ENCODE measurements at places on chromosomes 4 and X. TPM values are rescaled to one million over a fixed set of nuclear protein-coding genes. Genes with fewer than 3 reads are reported as not detected.

- DNase-seq, result no peak
Observed at GRCh38 chr4:173398220-173398619, 696 bp downstream of the SCRG1 start.

ADH7 gene
- total RNA-seq, result not detected

- no peak for DNase-seq
Observed at GRCh38 chrX:23786268-23786815, 3.4 kb downstream of the SAT1 start.

GRCh38 chrX:132294776-132295495, 75.7 kb upstream of the RAP2C start:
- DNase-seq, result no peak

DNA sequence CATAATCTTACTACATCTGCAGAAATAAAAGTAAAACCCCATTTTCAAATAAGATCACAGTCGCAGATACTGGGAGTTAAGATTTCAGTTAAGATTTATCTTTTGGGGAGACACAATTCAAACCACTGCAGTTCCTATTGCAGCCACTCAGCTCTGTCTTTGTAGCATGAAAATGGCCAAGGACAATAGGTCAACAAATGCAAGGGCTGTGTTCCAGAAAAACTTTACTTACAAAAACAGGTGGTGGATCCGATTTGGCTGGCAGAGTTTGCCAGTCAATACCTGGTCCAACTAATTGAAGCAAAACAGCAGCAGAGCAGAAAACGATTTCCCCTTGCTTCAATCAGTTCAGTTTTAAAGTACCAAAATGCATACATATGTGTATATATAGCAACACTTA, 77.4 kb downstream of the TENM3 start:
- DNase-seq, result no peak

BEX5 gene
- 3.0 TPM for total RNA-seq

CT83 gene
- total RNA-seq, result not detected

GRCh38 chr4:86152454-86152853, 207.4 kb downstream of the MAPK10 start:
- DNase-seq, result no peak

ZBTB49 gene
- 8.4 TPM for total RNA-seq

DNA sequence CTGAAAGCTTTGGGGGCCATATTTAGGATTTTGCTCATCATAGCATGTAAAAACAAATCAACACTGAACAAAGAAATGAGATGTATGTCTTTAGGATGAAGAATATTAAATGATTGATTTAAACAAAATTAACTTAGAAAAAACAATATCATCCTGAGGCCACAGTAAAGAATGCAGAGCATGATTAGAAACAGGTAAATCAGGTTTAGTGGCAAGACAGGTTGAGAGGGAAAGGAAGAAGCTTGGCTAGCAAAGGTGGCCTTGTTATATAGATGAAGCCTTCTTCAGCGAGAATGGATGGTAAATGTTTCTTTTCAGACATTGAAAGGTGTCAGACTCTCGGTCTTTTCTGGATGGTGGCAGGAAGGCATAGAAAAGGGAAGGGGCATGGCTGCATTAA, 11.9 kb upstream of the MAGEB16 start:
- DNase-seq, result no peak

GRCh38 chrX:45009371-45010000, 136.5 kb downstream of the KDM6A start:
- no peak for DNase-seq

CACNA1F gene
- 0.14 TPM for total RNA-seq

- no peak for DNase-seq
Observed at GRCh38 chrX:101223226-101223625, 3.6 kb downstream of the DRP2 start.

- DNase-seq, result no peak
Observed at GRCh38 chrX:112738347-112739033, 58.8 kb upstream of the LHFPL1 start.

GRCh38 chrX:259692-260355, 21.4 kb upstream of the PLCXD1 start:
- no peak for DNase-seq

DNA sequence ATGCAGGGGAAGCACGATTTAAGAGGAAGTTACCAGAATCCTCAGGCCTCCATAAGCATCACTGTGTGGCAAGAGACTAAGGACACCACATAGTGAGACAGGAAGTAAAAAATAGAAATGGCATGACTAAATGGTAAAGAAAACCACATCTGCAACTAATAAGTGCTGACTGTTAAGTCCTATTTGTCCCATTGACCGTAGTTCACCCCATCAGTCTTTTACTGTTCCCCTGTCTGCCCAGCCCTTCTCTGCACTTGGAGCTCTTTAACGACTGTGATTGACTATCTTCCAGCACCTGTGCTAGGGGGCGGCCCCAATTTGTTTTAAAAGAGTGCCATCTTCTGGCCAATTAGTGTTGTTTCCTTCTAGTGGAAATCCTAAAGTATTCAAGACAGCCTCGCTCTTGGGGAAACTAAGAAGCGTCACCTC, 94.2 kb downstream of the MAOA start:
- no peak for DNase-seq

DNA sequence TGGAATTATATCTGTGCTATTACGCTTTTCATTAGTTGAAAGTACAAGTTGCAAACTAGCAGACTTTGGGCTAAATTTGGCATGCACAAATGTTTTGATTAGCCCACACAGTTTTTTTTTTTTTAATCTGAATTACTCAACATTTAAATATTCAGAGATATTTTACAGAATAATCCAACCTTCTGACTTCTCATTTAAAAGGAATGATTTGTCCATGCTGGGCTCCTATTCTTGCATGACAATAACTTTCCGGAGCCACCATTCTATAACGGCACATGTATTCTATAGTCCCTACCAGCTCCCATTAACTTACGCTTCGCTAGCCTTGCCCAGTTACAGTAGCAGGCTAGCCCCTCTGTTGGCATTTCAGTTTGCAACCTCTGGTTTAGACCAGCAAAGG, 219.3 kb upstream of the FTHL17 start:
- DNase-seq, result no peak

NEK1 gene
- total RNA-seq, result 20.6 TPM

DNA sequence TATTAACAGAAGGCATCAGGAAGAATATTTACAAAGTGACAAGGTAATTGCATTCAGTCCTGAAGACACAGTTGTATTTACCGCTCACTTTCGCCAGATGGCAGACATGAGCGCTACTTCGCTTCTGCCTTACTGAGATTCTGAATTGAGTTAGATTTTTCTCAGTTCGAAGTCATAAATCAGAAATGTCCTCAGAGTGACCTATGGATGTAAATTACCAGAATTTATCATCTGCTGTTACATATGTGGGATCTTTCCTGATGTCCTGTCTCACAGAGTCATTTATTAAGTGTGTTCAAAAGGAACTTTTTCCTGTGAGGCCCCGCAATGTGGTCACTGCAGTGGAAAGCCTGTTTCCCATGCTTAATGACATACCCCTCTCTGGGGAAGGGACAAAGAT, 97.3 kb upstream of the DCLK2 start:
- DNase-seq, result no peak

SSX3 gene
- total RNA-seq, result not detected

KIF4A gene
- total RNA-seq, result 29.8 TPM

SPATA18 gene
- total RNA-seq, result not detected

GRCh38 chrX:121666171-121666570, 618.8 kb downstream of the GLUD2 start:
- no peak for DNase-seq

KDR gene
- not detected for total RNA-seq

Data from natural killer cell treated with Interleukin-12 subunit alpha and Interleukin-12 subunit beta and Interleukin-15 and Interleukin-18, amount 100 ng/mL, for 72 hours (primary cell).